Activated CD4-positive, CD25-positive, alpha-beta regulatory T cell treated with anti-CD3 and anti-CD28 coated beads, Interleukin-2, amount 50 U/mL, for 24 hours (primary cell): ENCODE measurements at places on chromosomes 7 and 10.

DNA sequence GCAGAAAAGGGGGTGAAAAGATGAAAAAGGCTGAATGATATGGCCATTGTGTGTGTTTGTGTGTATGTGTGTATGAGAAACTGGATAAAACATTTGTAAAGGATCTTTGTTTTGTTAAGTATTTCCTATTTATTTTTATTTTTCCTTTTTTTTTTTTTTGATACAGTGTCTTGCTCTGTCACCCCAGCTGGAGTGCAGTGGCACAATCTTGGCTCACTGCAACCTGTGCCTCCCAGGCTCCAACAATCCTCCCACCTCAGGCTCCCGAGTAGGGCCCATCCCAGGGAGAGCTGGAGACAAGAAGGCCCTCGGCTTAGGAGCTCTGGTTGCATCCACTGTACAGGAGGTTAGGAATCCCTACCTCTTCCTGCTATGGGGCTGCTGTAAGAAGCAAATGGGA lies 6.9 kb upstream of the CALML5 start:
- no peak for ATAC-seq

DNA sequence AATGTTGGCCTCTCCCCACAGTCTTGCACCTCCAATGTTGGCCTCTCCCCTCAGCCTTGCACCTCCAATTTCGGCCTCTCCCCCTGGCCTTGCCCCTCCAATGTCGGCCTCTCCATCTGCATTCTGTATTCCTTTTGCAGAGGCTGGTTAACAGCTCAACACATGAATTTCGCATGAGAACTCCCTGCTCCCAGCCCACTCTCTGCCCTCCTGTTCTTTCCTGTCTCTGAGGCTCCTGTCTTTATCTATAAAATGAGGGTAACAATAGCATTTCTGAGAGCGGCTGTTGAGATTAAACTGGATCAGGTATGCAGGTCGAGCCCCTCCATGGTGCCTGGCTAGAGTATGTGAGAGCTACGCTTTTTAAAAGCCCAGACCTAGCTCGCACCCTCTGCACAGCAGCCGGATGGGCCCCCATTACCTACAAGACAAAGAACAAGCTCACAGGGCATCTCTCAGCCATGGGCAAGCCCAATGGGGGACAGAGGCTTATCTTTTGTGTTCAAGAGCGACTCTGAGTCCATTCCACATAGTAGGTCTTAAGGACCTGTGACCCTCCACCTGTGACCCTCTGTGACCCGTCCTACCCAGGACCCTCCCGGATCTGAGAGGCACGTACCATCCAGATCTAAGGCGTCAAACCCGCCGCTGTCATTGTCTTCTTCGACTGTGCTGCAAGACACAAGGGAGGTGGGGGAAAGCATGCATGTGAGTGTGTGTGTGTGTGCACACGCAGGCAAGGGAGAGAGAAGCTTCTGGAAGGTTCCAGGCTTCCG lies 82.2 kb upstream of the GNA12 start:
- ATAC-seq: no peak

GRCh38 chr7:135710417-135711138 lies 17.4 kb downstream of the SLC13A4 start:
- no peak for ATAC-seq

GRCh38 chr10:99487125-99487807 lies 45.5 kb upstream of the NKX2-3 start:
- ATAC-seq: no peak

DNA sequence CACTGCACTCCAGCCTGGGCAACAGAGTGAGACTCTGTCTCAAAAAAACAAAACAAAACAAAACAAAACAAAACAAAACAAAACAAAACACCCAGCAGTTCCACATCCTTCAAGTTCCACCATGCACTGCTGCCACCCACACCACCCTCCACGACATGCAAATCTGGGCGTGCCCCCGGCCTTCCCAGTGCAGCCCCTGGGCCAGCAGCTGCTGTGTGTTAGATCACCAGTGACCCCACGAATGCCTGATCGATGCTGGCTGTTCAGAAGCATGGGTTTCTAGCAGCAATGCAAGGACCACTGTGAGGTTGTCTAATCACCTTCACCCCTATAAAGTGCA lies 36.3 kb downstream of the ELFN1 start:
- no peak for ATAC-seq

- ATAC-seq: no peak
Measured at GRCh38 chr10:113644185-113645120, 19.4 kb downstream of the NRAP start.
